CD14-positive monocyte (primary cell): ENCODE measurements at places on chromosomes 11 and 22. TPM values are rescaled to one million over a fixed set of nuclear protein-coding genes. Genes with fewer than 3 reads are reported as not detected.

- no peak overlapping the region for H3K4me3 ChIP-seq
- no peaks in the 10 kb centered on the region for H3K36me3 ChIP-seq
- no peak for DNase-seq
- no peaks in the 10 kb centered on the region for H3K27me3 ChIP-seq
- H3K4me1 ChIP-seq: peaks cover 32% of the 10 kb centered on the region
These were observed 2.7 kb upstream of the GRAMD1B start for GRCh38 chr11:123427405-123427804.

DNA sequence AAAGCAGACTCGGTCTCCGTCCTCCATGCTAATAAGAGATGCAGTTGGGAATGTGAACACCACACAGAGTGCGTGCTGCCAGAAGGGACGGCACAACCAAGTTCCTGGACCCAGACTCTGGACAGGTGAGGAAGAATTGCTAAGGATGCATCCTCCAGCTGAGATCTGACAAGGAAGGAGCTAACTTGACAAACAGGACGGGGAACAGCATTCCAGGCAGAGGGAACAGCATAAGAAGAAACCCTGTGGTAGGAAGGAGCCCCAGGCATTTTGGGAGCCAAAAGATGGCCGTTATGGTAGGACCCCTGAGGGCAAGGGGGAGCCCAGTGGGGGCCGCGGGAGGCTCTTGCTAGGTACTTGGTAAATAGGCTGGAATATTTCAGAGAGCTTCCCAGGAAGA is 6.0 kb downstream of the OSM start:
- H3K4me3 ChIP-seq: no peak overlapping the region
- no peak overlapping the region for H3K27ac ChIP-seq
- no peaks in the 10 kb centered on the region for H3K36me3 ChIP-seq
- H3K27me3 ChIP-seq: no peaks in the 10 kb centered on the region
- no peak for DNase-seq
- H3K4me1 ChIP-seq: peaks cover 65% of the 10 kb centered on the region

DNA sequence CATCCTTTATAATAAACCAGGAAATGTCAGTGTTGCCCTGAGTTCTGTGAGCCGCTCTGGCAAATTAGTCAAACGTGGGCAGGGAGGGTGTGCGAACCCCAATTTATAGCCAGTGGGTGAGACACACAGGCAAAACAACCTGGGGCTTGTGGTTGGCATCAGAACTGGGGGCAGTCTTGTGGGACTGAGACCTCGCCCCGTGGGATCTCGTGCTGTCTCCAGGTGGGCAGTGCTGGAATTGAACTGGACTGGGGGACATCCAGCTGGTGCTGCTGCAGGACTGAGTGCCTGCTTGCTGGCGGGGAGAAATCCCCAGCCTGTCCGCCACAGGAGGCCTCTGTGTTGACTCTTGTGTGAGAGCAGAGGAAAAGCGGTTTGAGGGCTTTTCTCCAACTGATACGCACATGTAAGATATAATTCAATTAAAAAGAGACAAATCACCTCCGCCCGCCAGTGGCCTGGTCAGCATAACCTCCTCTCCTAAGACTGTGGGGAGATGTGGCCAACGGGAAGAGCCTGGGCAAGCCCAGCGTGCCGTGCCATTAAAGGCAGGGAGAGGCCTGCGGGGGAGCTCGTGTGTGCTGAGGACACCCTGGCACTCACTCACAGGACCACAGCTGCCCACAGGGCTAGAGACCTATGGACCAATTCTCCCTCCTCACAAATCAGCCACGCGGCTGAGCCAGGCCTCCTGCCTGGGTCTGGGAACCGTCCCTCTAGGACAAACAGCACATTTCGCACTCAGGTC is 18.4 kb downstream of the SULT4A1 start:
- H3K4me1 ChIP-seq: no peaks in the 10 kb centered on the region
- H3K27me3 ChIP-seq: no peaks in the 10 kb centered on the region
- no peaks in the 10 kb centered on the region for H3K36me3 ChIP-seq
- no peak for DNase-seq
- no peak overlapping the region for H3K4me3 ChIP-seq
- no peak overlapping the region for H3K27ac ChIP-seq

- no peaks in the 10 kb centered on the region for H3K4me1 ChIP-seq
- no peak overlapping the region for H3K4me3 ChIP-seq
- H3K36me3 ChIP-seq: no peaks in the 10 kb centered on the region
These were observed 35.9 kb upstream of the PRDM11 start for GRCh38 chr11:45110562-45110961.

Gene ROBO4
- polyA plus RNA-seq: not detected
